ENCODE measurements at places on chromosomes 6 and 20. TPM values are rescaled to one million over a fixed set of nuclear protein-coding genes. Genes with fewer than 3 reads are reported as not detected.

DNA sequence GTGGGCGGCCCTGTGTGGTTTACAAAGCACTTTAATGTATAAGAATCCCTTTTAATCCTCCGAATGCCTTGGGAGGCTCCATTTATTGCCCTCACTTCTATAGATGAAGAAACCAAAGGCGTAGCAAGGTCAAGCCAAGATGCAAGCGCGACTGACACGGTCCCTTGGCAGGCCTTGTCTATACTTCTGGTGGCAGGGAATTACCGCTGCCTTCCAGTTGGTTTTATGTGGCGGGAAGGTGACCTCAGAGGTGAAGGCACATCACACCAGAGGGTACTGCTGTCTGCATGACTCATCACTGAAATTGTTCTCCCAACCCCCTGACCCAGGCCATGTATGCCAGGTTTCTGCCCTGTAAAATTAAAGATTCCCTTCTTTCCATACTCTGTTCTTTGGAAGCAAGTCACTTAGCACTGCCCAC, 36.1 kb upstream of the NAA20 start:
- H3K4me1 ChIP-seq: peaks cover 22% of the 10 kb centered on the region
- no peaks in the 10 kb centered on the region for H3K27me3 ChIP-seq
- no peak overlapping the region for H3K4me3 ChIP-seq

- no peak overlapping the region for H3K4me3 ChIP-seq
- H3K27me3 ChIP-seq: no peaks in the 10 kb centered on the region
- DNase-seq: no peak
- H3K27ac ChIP-seq: no peak overlapping the region
- no peaks in the 10 kb centered on the region for H3K36me3 ChIP-seq
- no peaks in the 10 kb centered on the region for H3K4me1 ChIP-seq
Measured at GRCh38 chr6:118982575-118982911, 47.6 kb upstream of the MCM9 start.

- H3K4me3 ChIP-seq: no peak overlapping the region
- peaks cover 4% of the 10 kb centered on the region for H3K36me3 ChIP-seq
Measured at GRCh38 chr20:32124916-32125454, 15.5 kb downstream of the TM9SF4 start.

DNA sequence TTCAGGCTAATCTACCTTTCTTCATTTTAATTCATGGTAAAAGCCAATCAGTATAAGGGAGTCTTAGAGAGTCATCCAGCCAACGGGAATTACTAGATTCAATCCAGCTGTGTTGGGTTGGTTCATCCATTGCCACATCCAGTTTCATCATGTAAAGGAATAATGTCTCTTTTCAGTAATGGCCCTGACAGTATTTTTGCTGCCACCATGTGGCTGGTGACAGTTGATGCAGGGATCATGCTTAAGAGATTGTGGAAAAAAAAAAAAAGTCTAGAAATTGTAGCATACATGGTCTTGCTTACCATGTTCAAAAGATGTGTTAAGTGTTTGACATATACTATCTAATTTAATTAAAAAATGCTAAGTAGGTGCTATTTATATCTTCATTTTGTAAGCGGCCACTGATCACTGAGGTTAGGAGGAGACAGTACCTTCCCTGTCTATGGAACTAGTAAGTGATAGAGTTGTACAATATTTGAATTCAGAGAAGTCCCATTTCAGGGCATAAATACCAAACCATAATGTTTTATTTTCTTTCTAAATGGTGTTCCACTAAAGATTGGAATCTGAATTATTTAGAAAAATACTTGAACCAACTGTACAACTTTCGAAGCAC, 135.9 kb downstream of the KHDRBS2 start:
- no peak for DNase-seq
- no peak overlapping the region for H3K4me3 ChIP-seq
- no peak overlapping the region for H3K27ac ChIP-seq
- no peaks in the 10 kb centered on the region for H3K4me1 ChIP-seq
- H3K36me3 ChIP-seq: no peaks in the 10 kb centered on the region

DNA sequence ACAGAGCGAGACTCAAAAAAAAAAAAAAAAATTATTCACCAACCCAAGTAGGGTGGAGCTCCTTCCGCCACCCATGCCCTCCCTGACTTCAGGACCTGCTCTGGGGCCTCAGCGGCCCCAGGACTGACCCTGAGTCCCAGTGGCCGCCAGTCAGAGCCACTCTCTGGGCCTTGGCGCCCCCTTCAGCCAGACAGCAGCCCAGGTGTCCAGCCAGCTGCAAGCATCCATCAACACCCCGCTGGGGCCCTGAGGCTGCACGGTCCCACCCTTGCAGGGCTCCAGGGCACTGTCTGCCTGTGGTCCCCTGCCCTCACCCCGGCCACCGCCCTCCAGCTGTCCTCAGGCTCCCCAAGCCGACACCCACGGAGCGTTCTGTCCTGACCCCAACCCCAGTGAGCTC, 11.4 kb upstream of the KCNQ2 start:
- DNase-seq: no peak
- H3K4me1 ChIP-seq: peaks cover 26% of the 10 kb centered on the region
- no peak overlapping the region for H3K4me3 ChIP-seq
- no peaks in the 10 kb centered on the region for H3K36me3 ChIP-seq
- H3K27ac ChIP-seq: no peak overlapping the region
- peaks cover 51% of the 10 kb centered on the region for H3K27me3 ChIP-seq

DNA sequence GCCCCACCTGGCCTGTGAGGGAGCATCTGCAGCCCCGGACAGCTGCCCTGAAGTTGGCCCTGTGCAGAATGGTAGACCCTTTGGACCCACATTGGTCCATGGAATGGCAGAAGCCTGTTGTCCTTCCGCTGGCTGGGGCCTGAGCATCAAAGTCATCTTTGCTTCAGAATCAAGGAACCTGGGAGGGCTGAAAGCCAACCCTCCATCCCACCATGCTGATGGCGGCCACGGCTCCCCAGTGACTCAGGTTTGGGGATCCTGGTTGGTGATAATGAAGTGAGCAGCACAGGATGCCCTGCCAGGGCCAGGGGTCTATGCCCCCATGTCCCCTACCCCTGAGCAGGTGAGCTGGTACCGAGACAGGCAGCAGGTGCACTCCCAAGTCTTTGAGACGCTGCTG, 52.8 kb downstream of the YTHDF1 start:
- peaks cover 25% of the 10 kb centered on the region for H3K27me3 ChIP-seq
- H3K36me3 ChIP-seq: no peaks in the 10 kb centered on the region
- H3K27ac ChIP-seq: no peak overlapping the region
- H3K4me3 ChIP-seq: no peak overlapping the region
- no peak for DNase-seq
- H3K4me1 ChIP-seq: no peaks in the 10 kb centered on the region

Gene ASCC3
- 23.8 TPM for total RNA-seq

Gene BEND3
- total RNA-seq: 2.3 TPM

GRCh38 chr20:11917663-11918062, at the start of gene BTBD3:
TSS of gene BTBD3 (plus strand) at chr20:11917893. CDS start at chr20:11918276, 383 bp downstream.
- peak within 1 kb of the TSS; percentile 48 for H3K4me3 ChIP-seq
- H3K27me3 ChIP-seq: no peaks in the 10 kb centered on the region
- peaks cover 6% of the 10 kb centered on the region for H3K36me3 ChIP-seq

All from muscle of leg (tissue), 16 donors.